ENCODE measurements at places on chromosomes 13 and 19.

DNA sequence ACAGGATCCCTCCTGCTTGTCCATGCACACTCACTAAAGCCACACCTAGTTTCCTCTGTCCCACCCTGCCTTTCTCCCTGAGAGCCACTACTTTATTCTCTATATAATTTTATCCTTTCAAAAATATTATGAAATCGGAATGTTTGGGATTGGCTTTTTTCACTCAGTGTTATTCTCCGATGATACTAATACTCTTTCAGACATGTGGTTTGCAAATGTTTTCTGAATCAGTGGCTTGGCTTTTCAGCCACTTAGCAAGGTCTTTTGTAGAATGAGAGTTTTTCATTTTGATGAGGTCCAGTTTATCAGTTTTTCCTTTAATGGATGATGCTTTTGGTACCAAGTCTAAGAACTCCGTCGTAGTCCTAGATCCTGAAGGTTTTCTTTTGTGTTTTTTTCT lies 11.6 kb downstream of the SPATA13 start:
- no peak for DNase-seq

DNA sequence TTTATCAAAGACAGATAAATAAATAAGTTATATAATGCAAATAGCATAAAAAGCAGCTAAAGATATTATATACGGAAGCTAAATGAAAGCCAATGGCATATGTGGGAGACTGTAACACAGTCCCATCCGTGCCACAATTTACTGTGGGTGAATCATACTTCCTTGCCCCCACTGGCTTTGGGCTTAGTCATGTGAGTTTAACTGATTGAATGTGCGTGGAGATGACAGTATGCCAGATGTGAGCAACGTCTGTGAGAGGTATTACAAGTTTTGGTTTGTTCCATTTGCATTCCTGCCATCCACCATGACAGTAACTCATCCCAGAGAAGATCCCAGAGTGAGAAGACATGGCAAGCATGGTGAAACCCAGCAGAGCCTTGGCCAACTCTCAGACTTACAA lies 340.0 kb downstream of the SUCLA2 start:
- peak; percentile 75 for DNase-seq

- DNase-seq: no peak
These were observed 957 bp upstream of the CCDC194 start for GRCh38 chr19:17394891-17395415.

DNA sequence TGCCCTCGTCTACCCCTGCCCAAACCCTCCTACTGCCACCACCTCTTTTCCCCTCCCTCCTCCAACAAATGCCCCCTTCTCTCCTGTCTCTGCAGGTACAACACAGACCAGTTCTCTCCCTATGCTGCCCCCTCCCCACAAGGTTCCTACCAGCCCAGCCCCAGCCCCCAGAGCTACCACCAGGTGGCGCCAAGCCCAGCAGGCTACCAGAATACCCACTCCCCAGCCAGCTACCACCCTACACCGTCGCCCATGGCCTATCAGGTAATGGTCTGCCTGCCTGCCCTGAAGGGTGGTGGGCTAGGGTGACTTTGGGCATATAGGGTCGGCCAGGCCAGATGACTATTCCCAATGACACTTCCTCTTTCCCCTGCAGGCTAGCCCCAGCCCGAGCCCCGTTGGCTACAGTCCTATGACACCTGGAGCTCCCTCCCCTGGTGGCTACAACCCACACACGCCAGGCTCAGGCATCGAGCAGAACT lies 6.5 kb upstream of the TIMM50 start:
- DNase-seq: no peak

DNA sequence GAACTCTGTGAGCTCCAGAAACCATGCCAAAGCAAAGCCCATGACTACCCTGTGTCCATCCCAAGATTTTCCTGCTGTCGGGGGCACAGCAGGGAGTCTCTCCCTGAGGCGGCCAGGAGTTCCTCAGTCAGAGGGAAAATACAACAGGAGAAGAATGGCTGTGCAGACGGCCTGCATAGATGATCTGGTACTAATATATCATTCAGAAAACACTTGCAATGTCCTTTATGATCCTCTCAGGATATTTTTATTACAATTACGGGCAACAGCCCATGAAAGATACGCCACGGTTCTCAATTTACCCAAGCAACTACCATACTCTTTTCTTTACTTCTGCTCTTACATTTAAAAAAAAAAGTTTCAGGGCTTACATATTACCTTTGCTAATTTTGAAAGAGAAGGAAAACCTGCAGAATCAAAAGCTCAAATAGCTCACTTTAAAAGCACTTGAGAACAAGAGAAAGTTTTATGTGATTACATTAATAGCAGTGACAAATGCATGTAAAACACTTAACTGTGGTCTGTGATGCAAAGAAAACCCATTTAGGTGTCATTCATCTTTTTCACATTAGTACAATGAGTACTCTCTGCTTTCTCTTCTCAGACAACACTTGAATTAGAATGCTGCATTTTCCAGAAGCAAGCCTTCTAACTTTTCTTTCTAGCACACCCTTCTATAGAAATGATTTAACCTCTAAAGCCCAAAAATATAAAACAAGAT lies 460.8 kb downstream of the KLF5 start:
- DNase-seq: no peak

DNA sequence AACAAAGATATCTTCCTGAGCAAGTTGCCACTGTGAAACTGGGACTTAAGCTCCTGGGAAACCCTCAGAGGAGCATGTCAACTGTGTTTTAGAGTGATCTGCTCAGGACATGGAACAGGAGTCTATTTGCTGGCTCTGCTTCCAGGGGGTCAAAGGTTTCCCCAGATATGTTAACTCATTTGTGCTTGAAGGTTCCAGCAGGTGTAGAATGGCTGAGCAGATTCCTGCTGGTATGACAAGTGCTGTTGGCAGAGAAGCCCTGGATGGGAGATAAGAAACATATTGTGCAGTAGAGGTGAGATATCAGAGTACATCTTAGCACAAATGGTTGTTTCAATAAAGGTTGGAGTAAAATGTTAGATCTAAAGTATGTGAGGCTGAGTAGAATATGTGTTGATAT lies 282.7 kb upstream of the DACH1 start:
- DNase-seq: no peak

DNA sequence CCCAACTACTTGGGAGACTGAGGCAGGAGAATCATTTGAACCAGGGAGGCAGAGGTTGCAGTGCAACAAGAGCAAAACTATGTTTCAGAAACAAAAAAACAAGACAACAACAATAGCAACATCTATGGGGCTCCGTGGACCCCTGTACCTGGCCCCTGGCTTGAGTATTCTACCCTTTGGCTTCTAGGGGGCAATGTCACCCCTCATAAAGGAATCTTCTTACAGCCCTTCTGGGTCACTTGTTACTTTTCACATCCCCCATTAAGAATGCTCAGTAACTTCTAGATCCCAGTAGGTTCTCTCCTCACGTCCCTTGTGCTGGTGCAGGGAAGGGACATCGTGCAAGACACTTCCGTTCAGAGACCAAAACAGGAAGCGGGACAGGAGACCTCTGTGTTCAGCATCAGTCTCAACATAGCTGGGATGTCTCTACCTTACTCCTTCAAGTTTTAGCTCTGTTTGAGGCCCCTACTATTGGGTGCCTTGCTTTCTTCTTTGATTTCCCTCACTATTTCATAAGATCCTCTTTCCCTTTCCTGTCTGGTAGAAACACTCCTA lies 218.1 kb upstream of the ARGLU1 start:
- DNase-seq: no peak

- no peak for DNase-seq
These were observed 66.6 kb upstream of the ZNF527 start for GRCh38 chr19:37304190-37304883.

GRCh38 chr13:28718196-28718542 lies 601 bp downstream of the SLC46A3 start:
- no peak for DNase-seq

GRCh38 chr13:95641291-95642027 lies 3.0 kb downstream of the DZIP1 start:
- no peak for DNase-seq

- no peak for DNase-seq
These were observed at the start of gene CACNA1A for GRCh38 chr19:13506471-13506820. TSS of gene CACNA1A (minus strand) at chr19:13506479. CDS start at chr19:13506224, 255 bp downstream.

DNA sequence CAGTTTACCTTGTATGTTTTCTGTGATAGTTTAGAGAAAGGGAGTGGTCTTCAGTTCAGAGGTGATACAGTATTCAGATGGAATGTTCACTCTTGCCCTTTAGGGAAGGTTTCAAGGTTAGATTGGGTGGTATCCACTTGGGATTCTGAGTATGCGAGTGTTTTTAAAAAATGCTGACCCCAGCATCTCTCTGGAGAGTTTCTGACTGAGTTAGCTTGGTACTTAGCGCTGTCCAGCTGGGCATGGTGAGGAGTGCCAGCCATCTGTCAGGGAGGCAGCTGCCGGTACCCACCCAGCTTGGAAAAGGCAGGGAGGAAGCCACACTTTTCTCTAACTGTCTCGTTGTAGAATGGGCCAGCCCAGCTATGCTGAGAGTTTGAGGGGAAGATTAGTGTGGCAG lies 63.3 kb downstream of the ARHGEF7 start:
- DNase-seq: no peak

GRCh38 chr13:106163426-106163825 lies 372.0 kb downstream of the EFNB2 start:
- DNase-seq: no peak

GRCh38 chr13:46656786-46657185 lies 103.8 kb downstream of the LRCH1 start:
- no peak for DNase-seq

- DNase-seq: no peak
These were observed 1525.0 kb upstream of the MIR17HG start for GRCh38 chr13:89822467-89822866.

DNA sequence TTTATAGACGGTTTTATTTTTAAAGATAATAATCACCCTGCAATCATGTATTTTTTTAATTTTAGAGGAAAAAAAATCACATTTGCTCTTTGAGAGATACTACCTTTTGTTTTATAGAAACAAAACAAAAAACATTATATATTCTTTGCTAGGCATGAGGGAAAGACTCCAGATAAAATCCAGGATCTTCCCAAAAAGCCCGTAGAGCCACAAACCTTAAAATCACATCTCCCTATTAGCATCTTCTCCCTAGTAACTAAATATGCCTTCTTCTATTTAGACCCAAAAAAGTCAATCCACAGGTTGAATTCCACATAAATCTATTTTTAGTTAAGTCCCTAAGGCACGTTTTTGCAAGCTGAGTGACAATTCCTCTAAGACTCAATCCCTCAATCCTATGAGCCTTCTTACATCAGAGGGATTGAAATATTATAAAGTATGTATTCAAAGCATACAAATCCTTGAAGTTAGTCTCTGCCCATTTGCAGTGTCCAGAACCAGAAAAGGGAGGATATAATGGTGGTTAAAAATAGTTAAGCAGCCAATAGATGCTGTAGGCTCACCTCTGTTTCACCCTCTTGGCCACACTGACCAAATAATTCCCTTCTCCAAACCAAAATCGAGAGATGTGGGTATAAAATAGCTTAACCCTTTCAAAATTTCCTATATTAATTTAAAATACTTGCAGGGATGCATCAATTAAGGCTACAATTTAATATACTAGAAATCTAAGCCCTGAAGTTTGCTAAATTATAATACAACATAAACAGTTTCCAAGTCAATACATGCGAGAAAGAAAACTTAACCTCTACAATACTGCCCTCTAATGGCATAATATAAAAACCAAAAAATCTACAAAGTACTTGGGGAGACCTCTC lies 64.0 kb downstream of the SERP2 start:
- DNase-seq: peak; percentile 32

DNA sequence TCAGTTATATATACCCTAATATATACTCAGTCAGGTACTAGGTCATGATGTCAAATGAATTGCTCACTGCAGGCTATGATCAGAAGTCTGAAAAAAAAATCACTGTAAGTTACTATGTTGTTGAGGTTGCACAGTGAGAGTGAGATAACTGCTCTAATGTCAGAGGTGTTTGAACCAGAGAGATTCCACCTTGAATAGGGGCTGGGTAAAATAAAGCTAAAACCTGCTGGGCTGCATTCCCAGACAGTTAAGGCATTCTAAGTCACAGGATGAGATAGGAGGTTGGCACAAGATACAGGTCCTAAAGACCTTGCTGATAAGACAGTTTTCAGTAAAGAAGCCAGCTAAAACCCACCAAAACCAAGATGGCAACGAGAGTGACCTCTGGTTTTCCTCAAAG lies 10.2 kb downstream of the EPSTI1 start:
- no peak for DNase-seq

- DNase-seq: no peak
These were observed 774.8 kb upstream of the ARGLU1 start for GRCh38 chr13:107342747-107343146.

- no peak for DNase-seq
These were observed 316.6 kb downstream of the DCLK1 start for GRCh38 chr13:35814605-35815011.

DNA sequence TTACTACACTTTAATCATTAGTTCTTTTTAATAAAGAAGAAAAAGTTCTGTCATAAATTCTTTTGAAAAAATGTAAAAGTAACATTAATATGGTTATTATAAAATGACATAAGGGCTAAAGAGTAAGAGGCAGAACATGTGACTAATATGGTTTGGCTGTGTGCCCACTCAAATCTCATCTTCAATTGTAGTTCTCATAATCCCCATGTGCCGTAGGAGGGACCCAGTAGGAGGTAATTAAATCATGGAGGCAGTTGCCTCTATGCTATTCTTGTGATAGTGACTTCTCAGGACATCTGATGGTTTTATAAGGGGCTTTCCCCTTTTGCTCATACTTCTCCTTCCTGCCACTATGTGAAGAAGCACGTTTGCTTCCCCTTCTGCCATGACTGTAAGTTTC lies 104.5 kb downstream of the UGGT2 start:
- no peak for DNase-seq

GRCh38 chr19:45578861-45579260 lies 5.7 kb downstream of the OPA3 start:
- DNase-seq: no peak

GRCh38 chr13:67267136-67267535 lies 37.0 kb upstream of the PCDH9 start:
- DNase-seq: no peak

DNA sequence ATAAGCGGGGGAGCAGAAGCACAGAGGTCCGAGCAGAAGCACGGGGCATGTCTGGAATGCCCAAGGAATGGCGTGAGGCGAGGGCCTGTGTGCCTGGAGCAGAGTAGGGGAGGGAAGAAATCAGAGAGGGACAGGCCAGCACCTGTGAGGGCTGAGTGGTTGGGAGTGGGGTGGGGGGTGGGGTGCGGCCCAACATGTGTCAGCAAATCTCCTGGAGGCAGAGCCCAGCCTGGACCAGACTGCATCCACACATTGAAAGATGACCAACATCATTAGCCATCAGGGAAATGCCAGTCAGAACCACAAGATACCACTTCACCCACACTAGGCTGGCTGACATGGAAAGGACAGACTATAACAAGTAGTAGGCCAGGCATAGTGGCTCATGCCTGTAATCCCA lies 11.2 kb downstream of the CLASRP start:
- DNase-seq: no peak

DNA sequence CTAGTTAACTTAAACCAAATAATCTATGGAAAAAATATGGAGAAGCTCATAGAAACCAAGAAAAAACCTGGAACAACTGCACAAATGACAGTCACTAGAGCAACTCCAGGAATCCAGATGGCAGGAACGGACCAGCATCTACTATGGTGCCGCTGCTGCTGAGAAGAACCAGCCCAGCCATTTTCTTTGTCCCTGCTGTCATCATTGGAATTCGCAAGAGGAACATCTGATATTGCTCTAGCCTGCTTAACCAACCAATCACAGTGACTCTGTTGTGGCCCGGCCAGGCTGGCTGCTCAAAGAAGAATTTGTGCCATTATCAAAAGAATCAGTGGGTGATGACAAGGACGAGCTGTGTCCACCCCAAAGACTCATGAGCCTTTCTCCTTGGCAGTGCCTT lies 33.1 kb upstream of the CEBPA start:
- DNase-seq: no peak

GRCh38 chr19:17605761-17606589 lies 50.5 kb downstream of the COLGALT1 start:
- peak; percentile 66 for DNase-seq

- no peak for DNase-seq
These were observed 65.8 kb downstream of the KATNAL1 start for GRCh38 chr13:30241532-30241931.

All from fibroblast of skin of left quadriceps (primary cell).